Urothelium cell line (cell line): ENCODE measurements at places on chromosomes 6 and 20.

- no peak for DNase-seq
Measured at GRCh38 chr20:64129146-64129782, 21.9 kb upstream of the NPBWR2 start.

DNA sequence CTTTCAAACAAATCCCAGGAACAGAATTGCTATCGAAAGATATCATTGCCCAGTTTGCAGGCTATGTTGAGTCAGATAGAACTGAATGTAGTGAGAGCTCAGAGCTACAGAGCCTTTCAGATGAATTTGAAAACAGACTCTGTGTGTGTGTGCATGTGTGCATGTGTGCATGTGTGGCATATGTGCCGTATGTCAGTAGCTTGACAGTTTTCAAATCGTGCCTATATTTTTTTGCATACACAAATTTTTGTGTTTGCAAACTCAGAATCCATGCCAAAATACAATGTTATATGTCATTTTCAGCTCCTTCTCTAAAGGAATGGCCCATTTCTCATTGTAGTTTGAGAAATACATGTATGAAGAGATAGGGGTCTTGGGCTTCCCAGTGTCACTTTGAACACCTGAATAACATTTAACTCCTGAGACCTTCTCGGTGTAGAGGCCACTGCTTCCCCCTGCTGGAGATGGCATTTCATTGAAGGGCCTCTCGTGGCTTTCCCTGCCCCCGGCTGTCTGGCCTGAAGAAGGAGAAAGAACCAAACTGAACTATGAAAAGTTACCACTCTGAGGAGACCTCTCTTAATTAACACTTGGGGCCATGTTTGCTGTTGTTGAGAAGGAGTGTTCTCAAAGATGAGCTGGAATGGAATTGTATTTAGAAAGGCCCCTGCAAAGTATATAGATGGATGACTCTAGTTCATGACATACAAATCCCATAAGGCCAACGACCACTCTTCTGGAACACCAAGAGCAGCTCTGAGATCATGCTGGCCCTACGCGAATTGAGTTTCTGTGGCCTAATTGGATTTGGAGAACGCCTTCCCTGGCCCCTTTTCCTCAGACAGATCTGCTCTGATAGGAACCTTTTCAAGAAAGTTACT lies 58.7 kb downstream of the VAPB start:
- peak; percentile 66 for DNase-seq

- DNase-seq: no peak
Measured at GRCh38 chr6:123529843-123530242, 106.9 kb downstream of the TRDN start.

DNA sequence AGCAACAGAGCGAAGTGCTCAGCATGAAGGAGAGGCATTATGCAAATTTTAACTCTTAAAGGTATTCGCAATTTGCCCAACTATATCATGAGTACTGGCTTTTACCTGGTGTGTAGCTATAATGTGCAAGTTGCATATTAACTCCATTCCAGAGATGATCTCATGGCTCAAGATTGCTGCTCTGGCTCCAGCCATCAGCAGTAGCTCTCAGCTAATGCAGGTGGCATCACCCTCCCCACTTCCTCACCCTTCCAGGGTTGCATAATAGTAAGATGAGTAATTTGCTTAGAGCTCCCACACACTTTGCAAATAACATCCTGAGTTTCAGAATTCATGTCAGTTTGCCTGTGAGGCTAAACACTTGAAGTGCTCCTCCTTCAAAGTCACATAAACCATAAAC lies 15.9 kb upstream of the PCSK2 start:
- DNase-seq: peak; percentile 84

- DNase-seq: no peak
Measured at GRCh38 chr6:124924333-124924759, 37.9 kb upstream of the RNF217 start.
